ENCODE measurements at places on chromosomes 5 and 9. TPM values are rescaled to one million over a fixed set of nuclear protein-coding genes. Genes with fewer than 3 reads are reported as not detected.

Gene FAT2
- not detected for total RNA-seq

Gene NSG2
- not detected for total RNA-seq

Gene SURF2
- 15.3 TPM for total RNA-seq

Gene IL3
- not detected for total RNA-seq

Gene BNC2
- total RNA-seq, result 4.5 TPM

Gene F2RL2
- 0.25 TPM for total RNA-seq

Gene IL9
- total RNA-seq, result not detected

Gene CDO1
- 1.6 TPM for total RNA-seq

Gene TPPP
- 0.13 TPM for total RNA-seq

Gene COL15A1
- 2.8 TPM for total RNA-seq

Gene FAM221B
- total RNA-seq, result not detected

Gene CDH9
- total RNA-seq, result not detected

Gene GPR21
- 0.39 TPM for total RNA-seq
